Upper lobe of right lung (tissue), 1 donor: ENCODE measurements at places on chromosomes 3 and 15.
A peak's percentile ranks its signal among the peaks of the same experiment; 100 is the strongest.

GRCh38 chr3:85838921-85839320, 880.1 kb downstream of the CADM2 start:
- no peak for DNase-seq

GRCh38 chr3:38313695-38314094, 31.6 kb downstream of the SLC22A14 start:
- DNase-seq: no peak

- DNase-seq: no peak
Observed at GRCh38 chr3:56633602-56634535, 49.2 kb downstream of the TASOR start.

DNA sequence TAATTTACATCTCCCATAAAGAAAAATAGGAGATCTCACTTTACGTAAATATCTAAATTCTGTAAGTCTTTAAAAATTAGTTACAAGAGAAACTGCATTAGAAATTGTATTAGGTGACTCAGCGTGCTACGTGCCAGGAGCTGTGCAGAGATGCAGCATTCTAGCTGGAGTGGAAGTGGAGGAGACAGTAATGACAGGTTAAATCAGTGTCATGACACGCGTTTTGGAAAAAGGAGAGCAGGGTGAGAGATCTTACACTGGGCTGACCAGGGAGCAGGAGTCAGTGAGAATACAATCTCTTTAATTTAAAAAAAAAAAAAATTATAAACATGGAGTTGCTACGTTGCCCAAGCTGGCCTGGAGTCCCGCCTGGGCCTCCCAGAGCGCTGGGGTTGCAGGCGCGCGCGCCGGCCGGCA, 635 bp downstream of the TUBGCP5 start:
- no peak for DNase-seq

- DNase-seq: no peak
Observed at GRCh38 chr3:161443921-161444693, 52.5 kb upstream of the OTOL1 start.

DNA sequence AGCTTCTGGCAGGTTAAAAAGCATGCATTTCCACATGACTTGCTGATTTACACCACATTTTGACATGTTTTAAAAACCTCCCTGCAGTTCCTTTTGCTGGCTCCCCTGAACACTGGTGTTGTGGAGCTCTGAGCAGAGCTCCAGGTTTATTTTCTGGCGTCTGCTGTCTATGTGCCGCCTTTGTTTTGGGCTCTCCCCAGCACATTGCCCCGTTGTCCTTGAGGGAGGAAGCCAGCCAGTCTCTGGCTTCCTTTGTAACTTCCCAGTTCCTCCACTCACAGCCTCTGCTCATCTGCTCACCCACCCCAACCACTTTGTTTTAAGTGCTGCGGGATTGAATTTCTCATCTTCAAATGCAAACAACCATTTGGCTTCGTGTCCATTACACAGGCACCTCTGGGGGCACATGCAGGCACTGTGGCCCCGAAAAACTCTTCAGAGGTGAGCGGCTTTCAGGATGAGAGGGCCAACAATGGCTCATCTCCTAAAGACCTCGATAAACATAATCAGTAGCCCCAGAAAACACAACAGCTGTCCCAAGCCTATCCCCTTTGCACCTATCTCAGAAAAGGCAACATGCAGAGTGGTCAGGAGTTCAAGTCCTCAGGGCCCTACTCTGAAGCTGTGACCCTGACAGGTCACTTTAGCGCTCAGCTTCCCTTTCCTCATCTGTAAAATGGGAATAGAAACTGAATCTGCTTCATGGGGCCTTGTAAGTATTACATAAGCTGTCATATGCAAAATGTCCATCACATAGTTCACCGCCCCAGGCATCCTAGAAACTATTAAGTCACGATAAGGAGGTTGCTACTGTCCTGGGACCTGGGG, 1.3 kb upstream of the MEF2A start:
- DNase-seq: no peak

DNA sequence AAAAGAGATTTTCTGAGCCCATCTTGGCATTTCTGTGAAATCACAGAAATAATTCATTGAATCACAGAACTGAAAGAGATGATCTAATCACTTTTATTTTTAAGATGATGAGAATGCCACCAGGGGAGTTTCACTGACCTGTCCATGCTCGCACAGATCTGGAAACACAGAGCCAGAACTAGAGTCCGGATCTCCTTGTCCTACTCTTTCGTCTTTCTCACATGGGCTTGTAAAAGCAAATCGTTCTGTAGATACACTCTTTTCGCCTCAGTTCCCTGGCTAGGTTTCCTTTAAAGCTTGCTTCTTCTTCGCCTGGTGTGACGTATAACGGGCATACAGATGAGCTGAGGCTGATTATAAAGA, 122.5 kb upstream of the SPRED1 start:
- no peak for DNase-seq

- no peak for DNase-seq
Observed at GRCh38 chr3:118882353-118882947, 152.2 kb downstream of the IGSF11 start.

- no peak for DNase-seq
Observed at GRCh38 chr3:118108769-118109168, 925.9 kb downstream of the IGSF11 start.

- DNase-seq: no peak
Observed at GRCh38 chr3:172546628-172547214, 23.5 kb upstream of the TNFSF10 start.

DNA sequence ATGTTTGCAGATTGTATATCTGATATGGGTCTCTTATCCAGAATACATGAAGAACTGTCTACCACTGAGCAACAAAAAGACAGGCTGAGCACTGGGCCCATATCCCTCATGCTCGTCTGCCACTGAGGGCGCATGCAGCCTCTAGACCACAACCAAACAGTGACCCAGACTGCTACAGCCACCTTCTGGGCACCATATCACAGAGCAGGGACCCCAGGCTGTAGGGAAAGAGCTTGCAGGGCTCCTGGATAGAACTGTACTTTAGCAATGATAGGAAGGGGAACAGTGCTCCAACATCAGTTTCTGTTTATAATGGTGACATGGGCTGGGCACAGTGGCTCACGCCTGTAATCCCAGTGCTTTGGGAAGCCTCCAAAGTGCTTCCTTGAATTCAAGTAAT, 40.2 kb upstream of the TMEM87A start:
- DNase-seq: no peak

- DNase-seq: no peak
Observed at GRCh38 chr3:112333381-112334317, 693 bp downstream of the CD200 start.

DNA sequence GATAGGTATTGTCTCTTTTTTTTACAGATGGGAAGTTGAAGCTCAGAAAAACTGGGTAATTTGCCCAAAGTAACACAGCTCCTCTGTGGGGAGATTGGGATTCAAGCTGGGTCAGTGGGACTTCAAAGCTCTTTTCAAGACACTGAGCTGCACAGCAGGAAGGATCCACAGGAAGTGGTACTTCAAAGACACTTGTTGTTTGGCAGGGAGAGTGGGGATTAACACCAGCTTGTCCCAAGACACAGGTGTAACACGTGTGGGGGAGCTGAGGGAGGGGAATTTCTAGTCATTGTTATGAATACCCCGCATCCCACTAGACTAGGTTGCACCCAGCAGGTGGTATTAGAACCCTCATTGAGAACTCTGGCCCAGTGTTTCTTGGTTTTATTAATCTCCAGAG, 116.0 kb downstream of the FOXB1 start:
- DNase-seq: no peak

GRCh38 chr15:34160735-34161134, 49.2 kb downstream of the KATNBL1 start:
- DNase-seq: no peak

DNA sequence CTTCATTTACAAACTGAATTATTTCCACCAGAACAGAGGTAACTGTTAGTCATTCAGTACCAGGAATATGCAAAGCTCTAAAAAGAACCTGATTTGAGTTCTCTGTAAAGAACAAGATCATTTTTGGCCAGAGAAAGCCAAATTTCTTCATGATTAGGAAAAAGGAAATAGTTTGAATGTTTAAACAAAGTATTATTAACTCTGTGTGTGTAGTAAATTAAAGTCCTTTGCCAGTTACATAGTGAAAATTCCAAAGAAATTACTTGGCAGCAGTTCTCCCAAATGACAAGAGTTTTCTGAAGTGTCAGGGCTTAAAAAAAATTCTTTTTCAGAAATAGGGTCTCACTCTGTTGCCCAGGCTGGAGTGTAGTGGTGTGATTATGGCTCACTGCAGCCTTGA, 24.5 kb downstream of the QTRT2 start:
- no peak for DNase-seq

DNA sequence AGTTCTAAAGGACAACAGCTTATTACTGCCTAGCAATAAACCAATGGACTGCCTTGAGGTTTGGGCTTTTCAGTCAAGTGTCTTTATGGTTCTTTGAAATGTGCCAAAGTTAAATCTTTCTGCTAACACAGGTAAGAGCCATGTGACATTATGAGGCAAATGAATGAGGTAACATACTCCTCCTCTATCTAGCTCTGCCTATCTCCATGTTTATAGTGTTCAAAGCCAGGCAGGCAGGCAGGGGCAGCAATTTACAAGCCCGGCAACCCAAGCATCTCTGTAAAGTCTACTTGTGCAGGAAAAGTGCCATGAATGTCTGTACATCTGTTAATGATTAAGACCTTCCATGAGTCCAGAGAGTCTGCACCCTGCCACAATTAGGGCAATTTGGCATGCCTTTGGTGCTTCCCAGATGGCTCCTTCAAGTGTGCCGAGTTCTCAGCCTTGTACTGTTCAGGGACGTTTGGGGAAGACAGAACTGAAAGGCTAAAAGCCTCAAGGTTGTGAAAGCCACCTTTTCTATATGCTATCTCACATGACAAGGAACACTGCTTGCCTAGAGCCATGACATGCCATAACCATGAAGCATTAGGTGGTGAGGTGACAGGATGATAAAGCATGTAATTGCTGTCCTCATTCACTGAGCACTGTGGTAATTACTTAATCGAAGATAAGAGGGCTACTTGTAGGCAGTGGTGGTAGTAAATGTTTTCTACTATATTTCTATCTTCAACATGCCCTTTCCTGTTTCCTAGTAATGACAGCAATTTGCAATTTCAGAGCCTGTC, 41.4 kb upstream of the EIF1B start:
- DNase-seq: no peak

GRCh38 chr15:39404767-39405181, 176.1 kb upstream of the THBS1 start:
- no peak for DNase-seq

- DNase-seq: peak; percentile 68
Observed at GRCh38 chr15:43132830-43133429, 456 bp upstream of the TMEM62 start.

GRCh38 chr3:161455962-161456361, 40.6 kb upstream of the OTOL1 start:
- no peak for DNase-seq

GRCh38 chr15:36967929-36968328, 132.4 kb downstream of the MEIS2 start:
- no peak for DNase-seq

DNA sequence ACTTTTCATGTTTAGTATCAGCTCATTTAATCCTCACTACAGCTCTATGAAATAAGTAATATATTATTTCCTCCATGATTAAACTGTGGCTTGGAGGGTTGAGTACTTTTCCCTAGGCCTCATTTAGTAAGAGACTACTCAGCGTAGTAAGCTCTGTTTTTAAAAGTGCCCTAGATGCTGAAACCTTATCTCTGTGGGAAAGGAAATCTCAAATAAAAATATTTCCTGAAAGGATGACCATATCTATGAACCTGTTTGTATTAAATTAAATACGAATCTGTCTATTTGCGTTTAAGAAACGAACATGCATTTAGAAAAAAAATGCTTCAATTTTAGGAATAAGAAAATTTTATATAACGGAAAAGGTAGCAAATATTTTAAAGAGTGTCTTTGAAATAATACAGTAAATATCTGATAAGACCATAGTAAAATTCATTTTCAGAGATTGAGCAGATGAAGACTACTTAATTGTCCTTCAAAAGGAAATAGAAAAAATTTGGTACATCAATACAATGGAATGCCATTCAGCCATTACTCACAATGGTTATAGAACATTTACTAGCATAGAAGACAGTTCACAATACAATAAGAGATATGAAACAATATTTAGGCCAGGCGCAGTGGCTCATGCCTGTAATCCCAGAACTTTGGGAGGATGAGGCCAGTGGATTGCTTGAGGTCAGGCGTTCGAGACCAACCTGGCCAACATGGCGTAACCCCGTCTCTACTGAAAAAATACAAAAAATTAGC, 56.2 kb downstream of the ATG7 start:
- DNase-seq: no peak

- no peak for DNase-seq
Observed at GRCh38 chr3:63874769-63875168, 11.1 kb downstream of the ATXN7 start.

DNA sequence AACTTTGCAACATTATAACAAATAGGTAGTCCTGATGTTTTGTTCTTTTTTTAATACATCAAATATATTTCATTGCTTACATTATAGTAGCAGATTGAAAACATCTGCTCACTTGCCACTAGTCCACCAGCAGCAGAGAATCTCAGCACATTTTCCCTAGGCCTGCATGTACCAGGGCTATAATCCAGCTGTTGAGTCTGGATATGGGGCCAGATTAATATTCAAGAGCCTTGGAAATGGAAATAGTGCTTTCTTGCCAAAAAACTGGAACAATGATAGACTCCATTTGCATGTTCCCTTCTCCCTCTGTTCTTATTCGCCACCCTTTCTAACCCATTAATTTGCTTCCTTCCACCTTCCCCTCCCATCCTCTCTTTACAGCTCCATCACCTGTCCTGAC, 288.0 kb downstream of the EPHA3 start:
- DNase-seq: no peak

DNA sequence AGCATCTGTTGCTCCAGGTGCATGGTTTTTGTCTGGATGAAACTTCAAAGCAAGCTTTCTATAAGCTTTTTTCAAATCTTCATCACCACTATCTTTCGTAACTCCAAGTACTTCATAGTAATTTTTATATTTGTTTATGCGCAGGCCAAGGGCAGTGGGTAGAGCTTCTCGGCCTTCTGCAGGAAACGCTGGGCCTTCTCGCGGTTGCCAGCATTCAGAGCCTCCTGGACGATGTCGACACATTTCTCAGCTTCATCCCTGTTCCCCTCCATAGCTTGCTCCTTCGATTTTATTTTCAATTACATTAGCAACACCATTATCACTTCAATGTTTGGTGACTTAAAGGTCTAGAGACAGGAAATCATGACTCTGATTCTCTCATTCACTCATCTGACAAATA, 20.2 kb downstream of the DENND4A start:
- DNase-seq: no peak

GRCh38 chr15:75483961-75484360, 32.5 kb upstream of the SIN3A start:
- no peak for DNase-seq

- DNase-seq: no peak
Observed at GRCh38 chr15:98758224-98758623, 109.9 kb downstream of the IGF1R start.
